Non-pigmented ciliary epithelial cell (primary cell): ENCODE measurements at places on chromosomes 1 and 21.

DNA sequence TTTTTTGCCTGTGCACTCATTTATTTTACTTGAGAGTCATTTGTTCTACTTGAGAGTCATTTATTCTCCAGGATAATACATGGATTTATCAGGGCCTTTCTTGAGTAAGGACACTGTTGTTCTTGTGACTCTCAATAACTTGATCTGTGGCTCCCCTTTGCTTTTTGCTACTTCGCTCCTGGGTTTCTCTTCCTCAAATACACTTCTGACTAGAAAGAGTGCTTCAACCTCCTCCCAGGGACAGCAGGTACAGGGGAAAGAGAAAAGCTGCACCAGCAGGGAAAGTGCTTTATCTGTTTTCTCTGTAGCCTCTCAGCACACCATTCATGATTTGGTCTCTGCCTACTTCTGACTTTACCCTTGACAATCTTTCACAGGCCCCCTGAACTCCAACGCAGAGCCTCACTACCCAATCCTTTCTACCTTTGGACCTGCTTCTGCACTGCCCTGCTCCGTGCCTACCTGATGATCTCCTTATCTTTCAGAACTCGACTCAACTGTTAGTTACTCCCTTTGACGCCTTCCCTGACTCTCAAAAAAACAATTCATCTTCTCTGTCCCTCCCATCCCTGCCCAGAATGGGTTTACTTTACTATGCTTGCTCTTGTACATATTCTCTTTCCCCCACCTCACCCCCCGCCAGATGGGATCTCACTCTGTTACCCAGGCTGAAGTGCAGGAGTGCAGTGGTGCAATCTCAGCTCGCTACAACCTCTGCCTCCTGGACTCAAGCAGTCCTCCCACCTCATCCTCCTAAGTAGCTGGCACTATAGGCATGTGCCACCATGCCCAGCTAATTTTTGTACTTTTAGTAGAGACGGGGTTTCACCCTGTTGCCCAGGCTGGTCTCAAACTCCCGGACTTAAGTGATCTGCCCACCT is 15.6 kb upstream of the PIGM start:
- DNase-seq = no peak

GRCh38 chr1:166026555-166026954 is 140.2 kb downstream of the FAM78B start:
- no peak for DNase-seq

GRCh38 chr1:180779584-180779983 is 133.1 kb upstream of the KIAA1614 start:
- no peak for DNase-seq

DNA sequence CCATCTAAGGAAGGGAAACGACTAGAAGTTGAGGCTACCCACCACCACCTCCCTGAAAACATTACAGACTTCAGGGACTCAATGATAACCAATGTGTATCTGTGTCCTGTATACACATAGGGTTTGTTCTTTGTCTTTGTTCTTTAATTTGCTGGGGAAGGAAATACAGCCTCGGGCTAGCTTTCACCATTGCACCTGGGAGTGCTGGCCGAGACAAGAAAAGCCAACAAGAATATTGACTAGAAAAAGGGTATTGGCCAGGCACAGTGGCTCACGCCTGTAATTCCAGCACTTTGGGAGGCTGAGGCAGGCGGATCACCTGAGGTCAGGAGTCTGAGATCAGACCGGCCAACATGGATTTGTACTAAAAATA is 50.4 kb downstream of the MDM4 start:
- no peak for DNase-seq

- peak; percentile 36 for DNase-seq
These were observed 1.9 kb upstream of the MYOC start for GRCh38 chr1:171654201-171654941.

DNA sequence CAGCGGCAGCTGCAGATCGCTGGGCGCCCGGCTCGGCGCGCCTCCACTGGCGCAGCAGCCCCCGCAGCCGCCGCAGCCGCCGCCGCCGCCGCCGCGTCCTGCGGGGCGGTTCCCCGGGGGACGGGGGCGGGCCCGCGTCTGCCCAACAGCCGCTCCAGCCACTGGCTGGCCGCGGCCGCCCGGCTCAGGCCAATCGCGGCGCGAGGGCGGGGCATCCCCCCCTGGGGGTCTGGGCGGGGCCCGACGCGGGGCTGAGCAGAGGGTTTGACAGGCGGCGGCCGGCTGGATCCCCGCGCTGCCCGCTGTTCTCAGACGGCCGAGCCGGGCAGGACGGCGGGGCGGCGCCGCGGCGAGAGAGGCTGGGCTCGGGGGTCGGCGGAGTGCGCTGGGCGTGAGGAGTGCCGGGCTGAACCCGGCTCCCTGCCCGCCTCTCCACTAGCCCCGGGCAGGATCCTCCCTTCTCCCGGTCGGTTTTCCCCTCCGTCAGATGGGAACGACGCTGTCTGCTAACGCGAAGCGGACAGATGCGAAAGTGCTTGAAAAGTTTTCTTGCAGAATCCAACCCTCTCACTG is at the start of gene GLIS1:
GLIS1 (minus strand) TSS at position 56 of the 573 bp plus-strand sequence. CDS start 1,100 bp downstream, outside the sequence.
- no peak for DNase-seq

DNA sequence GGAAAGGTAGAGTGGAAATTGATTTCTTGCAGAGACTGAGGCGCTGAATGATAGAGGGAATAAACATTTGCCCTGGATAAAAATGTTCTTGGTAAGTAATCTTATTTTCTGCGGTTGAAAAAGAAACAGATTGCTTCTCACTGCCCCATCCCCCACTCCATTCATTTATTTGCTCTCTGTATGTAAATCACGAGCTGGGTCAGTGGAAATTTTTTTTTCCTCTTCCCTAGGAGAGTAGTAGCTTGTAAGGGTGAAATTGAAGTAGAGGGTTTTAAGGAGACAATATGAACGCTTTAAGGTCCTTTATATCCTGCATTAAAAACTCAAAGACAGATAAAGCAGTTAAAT is 1.4 kb upstream of the BRINP3 start:
- no peak for DNase-seq

- no peak for DNase-seq
These were observed 393 bp downstream of the LYSMD1 start for GRCh38 chr1:151165281-151165737.

GRCh38 chr1:2866422-2867086 is 65.1 kb upstream of the TTC34 start:
- no peak for DNase-seq

- no peak for DNase-seq
These were observed 651.6 kb upstream of the ADGRL4 start for GRCh38 chr1:79657951-79658658.

GRCh38 chr1:193634470-193634869 is 448.1 kb upstream of the B3GALT2 start:
- DNase-seq = no peak

DNA sequence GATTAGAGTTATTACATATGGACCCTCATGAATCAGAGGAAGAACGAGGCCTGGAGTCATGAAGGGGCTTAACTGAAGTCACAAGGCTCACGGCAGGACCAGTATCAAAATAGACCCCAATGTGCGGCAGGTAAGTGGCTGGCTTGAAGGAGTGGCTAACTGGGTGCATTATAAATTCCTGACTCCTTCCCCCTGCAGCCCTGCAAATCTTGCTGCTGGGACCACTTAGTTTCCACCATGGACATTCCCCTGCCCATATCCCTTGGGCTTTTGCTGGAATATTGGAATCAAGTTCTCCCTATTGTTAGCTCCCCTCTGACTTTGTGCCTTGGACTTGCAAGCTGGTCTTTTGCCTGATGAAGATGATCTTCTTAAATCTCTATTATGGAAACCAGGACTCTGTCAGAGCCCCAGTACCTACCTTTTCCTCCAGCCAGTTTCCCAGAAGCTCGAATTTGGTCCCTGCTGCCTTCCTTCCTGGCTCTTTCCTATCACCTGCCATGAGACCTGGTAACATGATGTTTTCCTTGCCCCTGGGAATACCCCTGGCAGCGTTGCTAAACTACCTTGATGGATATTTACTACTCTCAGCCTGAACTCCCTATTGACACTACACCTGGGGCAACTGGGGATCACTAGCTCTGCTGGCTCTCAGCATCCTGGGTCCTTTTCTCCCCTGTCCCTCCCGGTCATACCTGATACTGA is 156.0 kb upstream of the JUN start:
- no peak for DNase-seq

- no peak for DNase-seq
These were observed 160.7 kb downstream of the HHIPL2 start for GRCh38 chr1:222387007-222387814.

GRCh38 chr1:38084113-38084512 is 37.5 kb upstream of the POU3F1 start:
- no peak for DNase-seq

DNA sequence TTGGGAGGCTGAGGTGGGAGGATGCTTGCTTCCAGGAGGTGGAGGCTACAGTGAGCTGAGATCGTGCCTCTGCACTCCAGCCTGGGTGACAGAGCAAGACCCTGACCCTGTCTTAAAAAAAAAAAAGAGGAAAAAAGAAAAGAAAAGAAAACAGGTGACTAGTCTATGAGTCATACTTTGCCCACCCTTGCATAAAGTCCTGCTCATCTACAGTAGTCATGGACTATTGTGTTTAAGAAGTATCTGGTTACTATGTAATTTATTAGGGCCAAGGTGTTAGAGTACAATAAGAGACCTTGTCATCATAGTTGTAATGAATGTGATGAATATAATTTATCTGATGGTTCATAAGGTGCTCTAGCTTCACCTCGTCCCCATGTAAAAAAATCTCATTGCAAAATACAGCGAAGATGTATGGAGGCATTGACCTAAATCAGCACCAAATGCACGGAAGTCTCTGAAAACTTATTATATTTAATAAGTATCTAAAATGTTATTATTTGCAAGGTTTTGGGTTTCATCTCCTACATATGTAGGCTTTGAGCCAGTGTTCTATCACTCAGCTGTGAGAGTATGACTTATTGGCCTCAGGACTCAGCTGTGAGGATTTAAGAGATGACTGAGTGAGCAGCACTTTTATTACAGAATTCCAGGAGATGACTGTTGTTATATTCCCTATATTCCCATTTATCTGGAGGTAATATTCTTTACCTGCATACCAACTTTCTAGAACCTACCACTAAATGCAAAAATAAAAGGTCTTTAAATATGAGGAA is 19.9 kb upstream of the KCNJ6 start:
- no peak for DNase-seq

- no peak for DNase-seq
These were observed 110.4 kb downstream of the SYT2 start for GRCh38 chr1:202599669-202600431.

DNA sequence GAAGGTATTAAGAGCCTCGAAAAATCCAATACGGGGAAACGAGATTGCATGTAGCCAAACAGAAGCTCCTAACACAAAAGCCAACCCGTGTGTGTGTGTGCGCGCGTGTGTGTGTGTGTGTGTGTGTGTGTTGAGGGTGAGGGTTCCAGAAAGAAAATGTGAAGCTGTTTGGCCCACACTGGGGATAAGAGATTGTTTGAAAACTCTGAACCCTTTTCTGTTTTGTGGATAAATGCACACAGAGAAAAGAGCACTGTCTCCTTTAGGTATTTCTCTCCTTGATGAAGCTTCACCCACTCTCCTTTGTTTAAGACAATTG is 1.9 kb downstream of the WLS start:
- no peak for DNase-seq

- no peak for DNase-seq
These were observed 28.8 kb upstream of the PDPN start for GRCh38 chr1:13554798-13555197.

DNA sequence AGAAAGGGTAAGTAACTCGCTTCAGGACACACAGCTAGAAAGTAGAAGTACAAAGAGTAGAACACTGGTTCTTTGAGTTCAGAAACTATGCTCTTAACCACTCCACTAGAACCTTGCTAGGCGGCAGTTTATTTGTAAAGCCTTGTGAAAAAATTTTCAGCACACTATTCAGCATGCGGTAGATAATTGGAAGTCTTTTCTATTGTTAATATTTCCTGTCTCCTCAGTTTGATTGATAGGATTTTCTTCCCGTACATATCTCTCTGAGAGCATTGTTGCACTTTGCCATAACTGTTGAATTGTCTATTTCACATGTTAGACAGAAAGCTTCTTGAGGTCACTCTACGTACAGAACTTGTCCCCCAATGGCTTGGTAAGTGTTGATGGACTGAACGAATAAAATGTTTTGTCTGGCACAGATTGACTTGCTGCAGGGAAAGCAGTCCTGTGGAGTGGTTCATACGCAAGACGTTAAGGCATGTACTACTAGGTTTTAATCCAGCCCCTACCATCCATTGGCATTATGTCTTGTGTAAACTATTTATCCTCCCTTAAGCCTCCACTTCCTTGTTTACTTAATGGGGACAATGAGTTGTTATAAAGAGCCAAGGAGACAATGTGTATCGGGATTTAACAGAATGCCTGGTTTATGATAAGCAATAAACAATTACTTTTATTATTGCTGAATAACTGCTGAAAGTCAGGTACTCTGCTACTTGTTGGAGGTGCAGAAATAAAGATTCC is 35.8 kb downstream of the C1orf21 start:
- DNase-seq = no peak

DNA sequence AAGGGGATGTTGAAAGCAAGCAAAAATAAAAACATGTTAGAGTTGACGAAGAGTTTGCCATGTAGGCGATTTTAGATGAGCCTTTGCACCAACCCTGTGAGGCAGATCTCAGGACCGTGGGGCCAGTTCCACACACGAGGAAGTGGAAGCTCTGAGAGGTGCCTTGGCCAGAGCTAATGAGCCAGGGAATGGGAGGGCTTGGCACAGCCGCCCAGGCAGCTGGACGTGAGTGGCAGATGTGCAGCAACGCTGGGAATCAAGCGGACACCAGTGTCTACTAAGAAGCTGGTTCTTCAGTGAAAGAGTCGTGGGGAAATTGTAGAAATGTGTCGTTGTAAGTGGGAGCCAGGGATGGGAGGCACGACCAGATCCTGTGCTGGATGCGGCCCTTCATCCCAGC is 58.9 kb upstream of the COL6A1 start:
- no peak for DNase-seq

- DNase-seq = peak; percentile 30
These were observed 575 bp downstream of the RRAGC start for GRCh38 chr1:38858833-38859560.

DNA sequence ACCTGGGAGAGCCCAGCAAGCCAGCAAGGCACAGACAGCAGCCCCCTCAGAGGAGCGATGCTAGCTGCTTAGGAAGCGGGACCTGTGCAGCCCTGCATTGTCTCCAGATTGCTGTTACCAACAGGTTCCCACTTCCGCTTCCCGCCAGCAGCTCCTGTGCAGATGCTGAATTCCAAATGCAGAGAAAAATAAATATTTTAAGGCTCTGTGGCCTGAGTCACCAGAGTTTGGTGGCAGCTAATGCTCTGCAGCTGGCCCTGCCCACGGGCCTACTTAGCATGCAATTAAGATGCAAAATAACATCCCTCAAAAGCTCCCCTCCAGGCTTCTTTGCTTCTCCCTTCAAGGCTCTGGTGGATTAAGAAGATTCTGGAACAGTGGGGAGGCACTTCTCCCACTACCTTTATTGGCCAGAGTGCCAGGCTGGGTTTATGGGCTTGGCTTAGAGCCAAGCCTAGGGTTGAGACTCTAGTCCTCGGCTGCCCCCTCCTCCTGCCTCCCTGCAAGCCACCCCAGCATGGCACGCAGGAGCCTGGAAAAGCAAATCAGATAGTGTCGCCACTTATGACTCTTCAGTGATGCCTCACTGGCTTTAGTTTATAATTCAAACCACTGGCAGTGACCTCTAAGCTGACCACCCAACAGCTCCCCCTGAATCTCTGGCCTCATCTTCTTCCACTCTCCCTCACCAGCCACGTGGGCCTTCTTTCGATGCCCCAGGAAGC is 207.1 kb upstream of the ZC3H12A start:
- no peak for DNase-seq
